Thymus (tissue), 14 donors: ENCODE measurements at places on chromosomes 7 and 10.

DNA sequence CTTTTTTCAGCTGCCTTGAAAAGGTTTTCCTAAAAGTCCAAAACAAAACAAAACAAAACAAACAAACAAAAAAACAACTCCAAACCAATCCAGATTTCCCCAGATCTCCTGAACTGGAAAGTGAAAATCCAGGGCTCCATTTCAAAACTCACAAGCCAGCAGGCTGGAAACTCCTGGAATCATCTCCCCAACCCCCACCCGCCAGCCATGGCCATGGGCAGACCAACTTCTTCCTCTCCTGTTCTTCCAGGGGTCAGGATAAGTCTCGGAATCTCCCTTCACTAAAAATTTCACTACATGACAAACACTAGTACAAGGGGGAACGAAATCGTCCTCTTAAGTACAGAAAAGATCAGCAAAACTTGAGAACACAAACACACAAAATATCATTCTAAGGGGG lies 40.4 kb downstream of the GNA12 start:
- H3K27ac ChIP-seq, result no peak overlapping the region
- H3K4me3 ChIP-seq, result no peak overlapping the region
- no peak for DNase-seq
- H3K4me1 ChIP-seq, result peaks cover 25% of the 10 kb centered on the region
- H3K36me3 ChIP-seq, result no peaks in the 10 kb centered on the region

- no peaks in the 10 kb centered on the region for H3K36me3 ChIP-seq
- H3K27me3 ChIP-seq, result no peaks in the 10 kb centered on the region
- no peak overlapping the region for H3K4me3 ChIP-seq
Measured at GRCh38 chr7:25319707-25320106, 91.4 kb upstream of the NPVF start.

GRCh38 chr10:3897156-3897555 lies 112.1 kb upstream of the KLF6 start:
- H3K36me3 ChIP-seq, result no peaks in the 10 kb centered on the region
- no peak overlapping the region for H3K27ac ChIP-seq
- H3K4me1 ChIP-seq, result peaks cover 11% of the 10 kb centered on the region
- DNase-seq, result no peak
- H3K4me3 ChIP-seq, result no peak overlapping the region

GRCh38 chr7:5779141-5779540 lies 2.3 kb downstream of the RNF216 start:
- no peak overlapping the region for H3K27ac ChIP-seq
- H3K36me3 ChIP-seq, result peaks cover 13% of the 10 kb centered on the region
- DNase-seq, result no peak
